Gastroesophageal sphincter (tissue), 4 donors: ENCODE measurements at places on chromosomes 4 and X.

DNA sequence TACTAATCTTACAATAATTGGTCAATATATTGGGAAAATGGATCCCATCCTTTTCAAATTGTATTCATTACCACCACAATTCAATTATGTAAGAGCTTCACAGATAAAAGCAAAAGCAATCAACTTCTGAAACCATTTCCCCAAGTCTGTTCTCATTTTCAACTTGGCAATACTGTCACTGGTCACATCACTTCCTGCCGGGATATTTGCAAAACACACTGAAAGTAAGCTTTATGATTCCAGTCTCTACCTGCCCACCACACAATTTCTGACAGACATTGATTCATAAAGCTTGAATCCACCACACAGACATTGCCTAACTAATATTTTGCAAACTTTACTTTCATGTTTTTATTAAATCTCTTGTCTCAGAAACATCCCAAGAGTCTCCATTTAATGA, 53.6 kb downstream of the LIN54 start:
- no peak for ATAC-seq

DNA sequence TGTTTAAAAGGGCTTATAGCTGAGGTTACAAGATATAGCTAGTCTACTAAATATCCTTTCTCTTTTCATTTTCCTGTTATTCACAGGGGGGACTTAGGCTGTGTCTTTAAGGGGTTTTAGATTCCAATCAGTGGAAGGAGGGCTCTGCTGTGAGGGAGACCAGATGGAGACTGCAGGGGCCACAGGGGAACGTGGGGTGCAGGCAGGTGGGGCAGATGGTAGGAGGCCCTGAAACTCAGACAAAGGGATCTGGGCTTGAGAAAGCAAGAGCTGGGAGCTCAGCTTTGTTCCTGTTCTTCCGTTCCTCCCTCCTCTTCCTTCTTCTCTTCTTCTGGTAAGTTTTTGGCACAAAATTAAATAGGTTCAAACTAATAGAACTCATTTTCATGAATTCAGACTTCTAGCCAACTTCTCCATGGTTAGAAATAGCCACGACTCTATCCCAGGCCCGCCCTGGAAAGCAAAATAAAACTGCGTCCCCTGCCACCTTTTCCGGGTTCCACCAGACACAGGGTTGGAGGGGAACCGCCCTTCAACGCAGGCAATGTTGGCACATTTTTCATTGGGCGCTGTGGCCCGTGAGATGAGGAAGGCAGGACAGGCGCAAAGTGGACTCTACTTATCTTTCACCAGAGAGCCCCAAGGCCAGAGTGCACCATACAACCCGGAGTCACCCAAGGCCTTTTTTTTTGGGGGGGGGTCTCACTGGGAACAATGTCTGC, 3.5 kb upstream of the TMSB4X start:
- ATAC-seq = no peak

DNA sequence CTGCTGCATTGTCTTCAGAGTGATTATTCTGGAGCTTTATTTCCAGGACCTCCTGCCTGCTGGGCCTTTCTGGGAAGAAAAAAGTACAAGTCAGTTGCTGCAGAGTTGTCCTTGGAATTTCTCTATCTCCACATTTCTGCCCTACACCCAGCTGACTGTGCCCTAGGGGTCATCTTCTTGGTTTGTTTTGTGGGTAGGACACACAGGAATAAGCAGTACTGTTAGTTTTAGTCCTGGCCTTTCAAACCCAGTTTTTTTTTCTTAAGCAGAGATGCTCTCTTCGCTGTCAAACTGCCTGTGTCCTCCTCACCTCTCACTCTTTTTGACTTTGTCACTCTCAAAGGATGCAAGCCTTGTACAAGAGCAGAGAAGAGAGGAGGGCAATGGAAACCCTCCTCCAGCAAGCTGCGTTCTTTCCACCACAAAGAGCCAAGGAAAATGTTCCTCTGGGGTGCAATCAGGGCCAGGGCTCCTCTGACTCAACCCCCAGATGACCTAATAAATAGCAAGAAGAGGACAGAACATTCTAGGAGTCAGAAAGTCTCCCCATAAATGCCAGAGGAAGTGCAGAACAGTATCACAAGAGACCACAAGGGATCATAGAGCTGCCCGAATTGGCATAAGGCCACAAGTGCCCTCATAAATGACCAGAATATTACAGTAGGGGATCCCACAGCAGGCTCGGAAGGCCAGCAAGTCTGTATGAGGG, 186.2 kb downstream of the RCHY1 start:
- peak; percentile 60 for ATAC-seq

- no peak for ATAC-seq
Observed at GRCh38 chr4:6271206-6271605, 1.6 kb downstream of the WFS1 start.

GRCh38 chr4:55398461-55398860, 2.7 kb downstream of the TMEM165 start:
- ATAC-seq = no peak
